Purkinje cell (primary cell): ENCODE measurements at places on chromosomes 12 and 14. TPM values are rescaled to one million over a fixed set of nuclear protein-coding genes. Genes with fewer than 3 reads are reported as not detected.

Gene TAS2R19
- polyA plus RNA-seq: 0.81 and 2.3 TPM in 2 replicates

Gene MANSC4
- polyA plus RNA-seq: not detected in 2 replicates

Gene PEX5
- polyA plus RNA-seq: 4.6 and 5.6 TPM in 2 replicates

Gene ENTPD5
- polyA plus RNA-seq: 2.2 and 3.9 TPM in 2 replicates

Gene PGAM5
- 6.4 and 7.8 TPM in 2 replicates for polyA plus RNA-seq

Gene CD27
- polyA plus RNA-seq: 1.6 TPM in 1 of 2 replicates, not detected in the other

Gene HOXC9
- not detected in 2 replicates for polyA plus RNA-seq

Gene LMNTD1
- polyA plus RNA-seq: not detected in 2 replicates
